ENCODE measurements at places on chromosomes 4 and X.
A peak's percentile ranks its signal among the peaks of the same experiment; 100 is the strongest.

DNA sequence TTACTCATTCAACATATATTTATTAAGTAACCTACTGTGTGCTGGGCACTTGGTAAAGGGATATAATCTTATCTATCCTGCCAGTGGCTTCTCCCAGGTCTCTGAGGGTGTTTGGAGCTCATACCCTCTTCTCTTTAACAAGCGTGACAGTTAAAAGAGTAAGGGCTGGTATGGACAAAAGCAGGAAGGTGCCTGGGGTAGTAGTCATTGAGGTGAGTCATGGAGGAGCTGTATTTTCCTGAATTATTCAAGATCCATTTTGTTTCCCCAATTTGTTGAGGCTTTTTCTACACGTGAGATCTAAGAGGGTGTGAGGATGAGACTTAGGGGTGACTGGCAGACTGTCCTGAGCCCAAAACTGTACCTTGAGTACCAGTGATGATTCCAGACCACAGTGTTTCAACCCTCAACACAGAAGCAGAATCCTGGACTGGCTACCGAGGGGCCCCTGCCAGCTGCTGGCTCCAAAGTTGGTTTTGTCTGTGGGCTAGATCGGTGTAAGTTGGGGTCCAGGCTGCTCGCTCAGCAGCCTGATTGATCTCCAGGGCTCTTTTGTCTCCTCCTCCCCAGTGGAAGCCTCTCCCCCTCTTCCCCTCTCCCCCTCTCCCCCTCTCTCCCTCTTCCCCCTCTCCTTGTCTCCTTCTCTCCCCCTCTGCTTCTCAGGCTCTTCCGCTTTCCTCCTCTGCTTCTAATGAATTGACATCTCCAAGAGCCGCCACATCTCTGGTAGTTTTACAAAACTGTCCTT lies at the start of gene DRP2:
Gene DRP2 (plus strand): TSS at position 671 of the 748 bp plus-strand sequence. CDS start 11,862 bp downstream, outside the sequence.
- no peak for DNase-seq

DNA sequence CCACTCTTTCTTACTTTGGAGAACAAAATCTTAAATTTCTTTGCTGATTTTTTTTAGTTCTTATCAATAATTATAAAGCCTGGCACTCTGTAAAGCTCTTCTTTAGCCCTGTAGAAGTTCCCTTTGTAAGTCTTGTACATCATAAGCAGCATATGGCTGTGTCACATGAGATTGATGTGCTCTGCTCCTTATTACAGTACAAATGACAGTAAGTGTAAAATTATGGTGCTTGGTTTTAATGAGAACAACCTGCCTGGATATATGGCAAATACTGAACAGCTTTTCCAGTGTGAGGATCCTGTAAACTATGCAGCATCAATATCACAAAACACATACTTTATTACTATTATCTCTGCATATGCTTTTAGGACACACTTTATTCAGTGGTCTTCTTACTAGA lies 145.9 kb upstream of the GNPDA2 start:
- DNase-seq, result no peak

- no peak for DNase-seq
Observed at GRCh38 chrX:63058204-63058603, 292.9 kb downstream of the SPIN4 start.

- DNase-seq, result no peak
Observed at GRCh38 chr4:143587703-143588102, 74.2 kb downstream of the SMARCA5 start.

GRCh38 chr4:132214519-132214918 lies 934.6 kb upstream of the PCDH10 start:
- no peak for DNase-seq

GRCh38 chr4:76902233-76902890 lies 4.4 kb upstream of the SOWAHB start:
- DNase-seq, result no peak

- no peak for DNase-seq
Observed at GRCh38 chr4:27101126-27101525, 240.5 kb downstream of the STIM2 start.

GRCh38 chrX:21150208-21150607 lies 224.0 kb upstream of the CNKSR2 start:
- no peak for DNase-seq

DNA sequence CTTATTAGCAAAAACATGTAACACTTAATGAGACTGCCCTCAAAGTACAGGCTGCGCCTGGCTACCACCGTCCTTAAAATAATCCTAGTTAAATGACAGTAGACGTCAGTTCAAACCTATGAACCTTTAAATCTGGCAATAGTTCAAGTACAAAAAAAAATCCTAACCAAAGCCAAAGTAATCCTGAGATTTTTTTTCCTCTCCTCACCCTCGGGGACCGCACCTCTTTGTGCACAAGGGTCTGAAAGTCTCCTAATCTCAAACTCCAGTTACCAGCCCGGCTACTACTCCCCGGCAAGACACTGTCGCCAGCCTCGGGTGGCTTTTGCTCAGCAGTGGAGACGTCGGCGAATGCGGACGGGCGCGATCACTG lies 439 bp downstream of the SEC31A start:
- no peak for DNase-seq

DNA sequence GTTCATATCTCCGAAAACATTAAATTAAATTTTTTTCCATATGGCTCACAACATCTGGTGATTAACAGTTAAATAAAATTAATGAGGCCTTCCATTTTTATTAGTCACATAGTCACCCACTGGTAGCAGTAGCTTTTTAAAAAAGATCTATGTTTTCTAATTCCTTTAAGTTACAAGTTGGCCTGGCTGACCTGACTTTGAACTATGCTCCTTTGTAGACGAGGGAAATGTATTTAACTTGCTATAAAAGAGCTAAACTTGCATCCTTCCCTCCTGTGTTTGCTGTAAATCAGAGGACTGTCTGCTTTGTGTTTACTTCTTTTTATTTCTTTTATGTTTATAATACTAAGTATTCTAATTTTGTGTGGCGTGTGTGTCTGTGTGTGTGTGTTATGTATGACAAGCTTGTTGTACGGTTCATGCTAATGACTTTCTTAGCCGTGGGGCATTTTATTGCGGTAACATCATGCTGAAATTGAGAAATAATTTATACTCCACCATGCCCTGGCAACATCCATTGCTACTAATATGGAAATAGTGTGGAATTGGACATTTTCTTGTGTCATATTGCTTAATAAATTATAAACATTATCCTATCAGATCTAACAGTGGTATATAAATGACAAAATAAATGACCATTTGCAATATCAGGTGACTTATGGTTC lies 241.7 kb downstream of the SNCA start:
- DNase-seq, result no peak

GRCh38 chr4:158032733-158033415 lies 140.0 kb downstream of the GASK1B start:
- DNase-seq, result no peak

DNA sequence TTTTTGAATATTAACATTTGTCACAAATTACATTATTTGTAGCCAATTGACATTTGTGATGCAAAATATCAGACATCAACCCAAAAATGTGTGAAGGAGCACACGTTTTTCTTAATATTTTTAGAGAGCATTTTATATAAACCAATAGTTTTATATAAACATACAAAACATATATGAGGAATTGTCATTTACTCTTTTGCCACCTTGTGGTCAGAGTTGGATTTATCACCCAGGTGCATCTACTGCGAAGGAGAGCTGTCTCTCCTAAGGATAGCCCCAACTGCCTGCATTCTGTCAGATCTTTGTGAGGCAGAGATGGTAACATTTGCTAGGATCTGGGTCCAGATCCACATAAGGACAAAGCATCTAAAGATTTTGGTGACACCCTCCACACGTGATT lies 2.5 kb upstream of the USP27X start:
- peak; percentile 28 for DNase-seq

DNA sequence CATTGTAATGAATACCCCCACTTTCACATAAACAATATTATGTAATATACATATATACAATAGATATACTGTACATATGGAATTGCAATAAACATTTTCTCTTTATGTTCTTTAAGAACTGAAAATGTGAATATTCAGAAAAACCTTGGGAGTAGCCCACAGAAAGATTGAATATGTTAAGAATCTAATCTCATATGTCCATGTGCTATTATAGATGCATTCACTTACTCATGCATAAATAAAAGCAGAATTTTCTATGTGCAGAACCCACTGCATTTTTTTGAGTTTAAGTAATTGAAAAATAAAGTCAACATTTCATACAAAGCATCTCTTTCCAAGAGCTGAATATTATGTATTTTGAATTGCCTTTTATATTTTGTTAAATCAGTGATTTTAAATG lies 902.3 kb downstream of the PCDH19 start:
- no peak for DNase-seq

GRCh38 chr4:95289028-95289634 lies 259.6 kb downstream of the UNC5C start:
- no peak for DNase-seq

DNA sequence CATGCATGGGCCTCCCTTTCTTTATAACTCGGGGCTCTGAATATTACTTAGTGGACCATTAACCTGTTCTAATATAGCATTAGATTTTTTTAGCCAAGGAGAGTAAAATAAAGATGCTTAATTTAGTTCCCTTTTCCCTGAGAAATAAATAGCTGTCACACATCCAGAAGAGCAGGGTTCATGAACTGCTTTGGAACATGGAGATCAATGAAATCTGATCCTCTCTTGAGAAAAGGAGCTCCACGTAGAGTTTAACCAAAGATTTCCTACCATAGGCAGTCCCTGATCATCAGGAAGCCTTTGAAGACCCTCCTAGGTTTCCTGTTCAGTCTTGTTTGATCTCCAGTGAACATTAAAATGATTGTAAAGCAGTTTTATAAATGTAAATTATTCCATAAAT lies 8.5 kb upstream of the PCDH19 start:
- DNase-seq, result no peak

DNA sequence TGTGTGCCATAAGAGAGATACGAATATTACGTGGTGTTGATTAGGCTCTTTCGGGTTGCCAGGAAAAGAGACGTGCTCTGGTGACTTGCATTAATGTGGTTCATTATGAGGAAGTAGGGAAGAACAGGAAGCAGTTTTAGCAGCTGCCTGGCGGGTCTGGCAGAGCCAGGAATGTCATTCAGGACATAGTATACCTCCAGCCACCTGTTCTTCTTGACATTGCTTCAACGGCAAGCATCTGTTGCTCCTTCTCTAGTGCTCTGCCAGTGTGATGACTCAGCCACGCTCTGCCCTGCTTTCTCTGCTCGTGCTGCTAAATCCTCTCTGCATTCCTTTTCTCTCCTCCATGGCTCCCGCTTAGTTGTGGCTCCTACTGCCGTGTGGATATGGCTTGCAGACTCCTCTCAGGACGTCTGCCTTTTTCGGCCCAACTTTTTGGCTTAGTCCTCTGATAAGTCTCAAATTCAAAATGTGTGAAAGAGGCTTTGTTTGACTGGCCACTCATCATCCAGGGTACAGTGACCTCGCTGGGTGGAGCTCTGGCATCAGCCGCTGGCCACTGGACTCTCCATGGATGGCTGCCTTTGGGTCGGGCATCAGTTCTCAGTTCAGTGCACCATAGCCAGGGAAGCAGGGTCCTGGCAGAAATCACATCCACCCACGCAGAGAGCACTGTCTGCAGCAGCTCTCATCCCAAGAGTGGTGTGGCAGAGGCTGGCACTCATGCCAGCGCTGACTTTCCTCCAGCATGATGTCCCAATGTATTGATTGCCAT lies 89.3 kb upstream of the KLF3 start:
- no peak for DNase-seq

DNA sequence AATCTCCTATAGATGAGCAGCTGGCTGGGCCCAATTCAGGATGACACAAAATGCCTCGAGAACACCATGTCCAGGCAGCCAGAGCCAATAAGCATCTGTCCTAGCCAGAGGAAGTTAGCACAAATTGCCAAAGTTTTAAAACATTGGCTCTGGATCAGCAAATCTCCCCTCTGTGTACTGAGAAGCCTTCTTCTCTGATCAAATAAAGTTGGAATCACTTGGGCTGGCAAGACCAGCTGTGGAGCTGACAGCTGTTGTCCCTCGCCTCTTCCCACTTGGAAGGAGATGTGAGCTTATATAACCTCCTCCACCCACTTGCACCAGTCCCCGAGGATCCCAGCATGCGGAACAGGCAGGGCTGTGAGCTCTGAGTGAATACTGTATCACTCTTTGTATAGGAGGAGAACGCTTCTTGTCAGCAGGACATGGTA lies 183.9 kb downstream of the OPHN1 start:
- DNase-seq, result no peak

GRCh38 chrX:70038951-70039350 lies 10.8 kb downstream of the AWAT2 start:
- DNase-seq, result no peak

- no peak for DNase-seq
Observed at GRCh38 chr4:166838975-166839614, 395.2 kb downstream of the SPOCK3 start.

- no peak for DNase-seq
Observed at GRCh38 chrX:152445926-152446325, 5.2 kb downstream of the GABRA3 start.

DNA sequence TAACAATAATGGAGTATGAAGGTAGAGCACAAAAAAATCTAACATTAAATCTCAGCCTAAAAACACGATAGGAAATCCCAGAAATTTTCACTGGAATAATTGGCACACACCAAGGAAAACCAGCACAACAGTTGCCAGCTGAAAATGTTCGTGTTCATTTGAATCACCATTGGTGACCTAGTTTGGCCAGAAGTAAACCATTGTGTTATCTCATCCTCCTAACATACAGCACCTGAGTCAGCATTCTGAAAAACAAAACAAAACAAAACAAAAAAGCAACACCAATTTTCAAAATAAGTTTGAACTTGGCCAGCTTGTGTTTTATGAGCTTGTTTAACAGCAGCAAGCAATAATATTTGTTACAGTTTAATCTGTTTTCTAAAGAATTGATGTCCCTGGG lies 41.1 kb downstream of the UCHL1 start:
- no peak for DNase-seq

GRCh38 chr4:14078326-14078725 lies 450.8 kb upstream of the BOD1L1 start:
- no peak for DNase-seq

GRCh38 chrX:6783912-6784311 lies 249.0 kb upstream of the VCX3A start:
- no peak for DNase-seq

GRCh38 chr4:112245383-112245782 lies 13.8 kb downstream of the AP1AR start:
- DNase-seq, result no peak

- peak; percentile 59 for DNase-seq
Observed at GRCh38 chrX:30735839-30736238, 82.6 kb downstream of the GK start.

GRCh38 chrX:149641835-149642234 lies 10.2 kb upstream of the TMEM185A start:
- no peak for DNase-seq

- DNase-seq, result peak; percentile 59
Observed at GRCh38 chrX:24395775-24396174, 35.3 kb downstream of the SUPT20HL1 start.
